ENCODE measurements at places on chromosomes 2 and 18. TPM values are rescaled to one million over a fixed set of nuclear protein-coding genes. Genes with fewer than 3 reads are reported as not detected.

DNA sequence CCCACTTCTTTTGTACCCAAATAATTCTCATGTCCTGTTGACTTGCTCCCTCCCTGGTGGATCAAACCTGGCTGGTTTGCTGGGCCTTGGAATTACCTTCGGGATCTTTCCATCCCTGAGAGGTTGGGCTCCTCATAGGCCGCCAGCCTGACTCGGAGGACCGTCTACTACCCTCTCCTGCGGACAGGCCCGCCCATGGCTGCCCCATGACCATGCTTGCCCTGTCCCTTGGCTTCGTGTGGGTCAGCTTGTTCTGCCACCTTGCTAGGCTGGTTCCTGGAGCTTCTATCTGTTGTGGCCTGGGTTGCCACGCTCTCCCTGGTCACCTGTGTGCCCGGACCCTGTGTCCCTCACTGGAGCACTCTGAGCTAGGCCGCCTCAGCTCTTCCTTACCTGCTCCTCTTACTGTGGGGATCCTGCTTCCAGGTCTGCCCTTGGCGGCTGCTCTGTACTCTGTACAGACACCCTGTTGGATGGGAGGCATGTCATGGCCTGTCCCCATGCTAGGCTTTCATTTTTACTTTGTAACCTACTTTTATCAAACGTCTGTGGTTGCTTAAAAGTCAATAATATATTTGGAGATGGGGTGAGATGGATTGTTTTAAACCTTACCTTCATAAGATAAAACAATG lies 29.7 kb upstream of the FHL2 start:
- H3K36me3 ChIP-seq: no peaks in the 10 kb centered on the region
- no peak overlapping the region for H3K4me3 ChIP-seq
- H3K27me3 ChIP-seq: no peaks in the 10 kb centered on the region
- peaks cover 8% of the 10 kb centered on the region for H3K4me1 ChIP-seq
- no peak overlapping the region for H3K27ac ChIP-seq

DNA sequence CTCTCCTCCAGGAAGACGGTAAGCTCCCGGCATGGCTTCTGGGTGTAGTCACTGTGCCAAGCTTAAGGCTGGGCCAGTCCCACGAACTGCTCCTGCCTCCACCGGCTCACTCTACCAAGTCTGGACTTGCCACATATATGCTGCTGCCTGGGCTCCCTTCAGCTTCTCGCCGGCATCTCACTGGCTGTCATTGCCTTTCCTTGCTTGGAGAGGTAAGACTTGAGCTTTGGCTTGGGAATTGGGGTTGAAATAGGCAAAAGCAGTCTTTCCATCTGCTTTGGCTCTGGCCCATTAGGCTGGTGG lies 481.0 kb downstream of the TGIF1 start:
- no peaks in the 10 kb centered on the region for H3K36me3 ChIP-seq
- no peak overlapping the region for H3K4me3 ChIP-seq
- no peaks in the 10 kb centered on the region for H3K4me1 ChIP-seq
- no peak overlapping the region for H3K27ac ChIP-seq

DNA sequence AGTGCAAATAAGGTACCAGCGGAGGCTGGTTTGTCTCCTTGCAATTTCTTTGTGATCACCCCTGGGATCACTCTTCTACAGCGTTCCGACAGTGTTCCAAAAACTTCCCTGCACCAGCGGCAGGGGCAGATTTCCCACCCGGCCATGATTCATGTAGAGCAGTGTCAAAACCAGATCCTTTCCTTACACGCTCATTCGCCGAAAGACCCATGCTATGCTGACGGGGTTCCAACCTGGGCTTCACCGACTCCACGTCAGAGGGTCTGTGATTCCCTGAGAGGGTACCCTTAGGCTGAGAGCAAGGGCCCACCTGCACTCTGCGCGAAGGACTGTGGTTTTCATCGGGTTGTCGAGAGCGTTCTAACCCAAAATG lies 423 bp upstream of the TTC27 start:
- H3K36me3 ChIP-seq: peaks cover 4% of the 10 kb centered on the region
- DNase-seq: no peak
- peak overlapping the region; percentile 93 for H3K4me3 ChIP-seq
- peak overlapping the region; percentile 94 for H3K27ac ChIP-seq
- peaks cover 13% of the 10 kb centered on the region for H3K27me3 ChIP-seq
- H3K4me1 ChIP-seq: peaks cover 9% of the 10 kb centered on the region

GRCh38 chr2:207226243-207226642 lies 60.5 kb upstream of the KLF7 start:
- H3K4me3 ChIP-seq: no peak overlapping the region
- H3K27ac ChIP-seq: no peak overlapping the region
- no peaks in the 10 kb centered on the region for H3K36me3 ChIP-seq
- H3K27me3 ChIP-seq: peaks cover 26% of the 10 kb centered on the region
- H3K4me1 ChIP-seq: peaks cover 5% of the 10 kb centered on the region

DNA sequence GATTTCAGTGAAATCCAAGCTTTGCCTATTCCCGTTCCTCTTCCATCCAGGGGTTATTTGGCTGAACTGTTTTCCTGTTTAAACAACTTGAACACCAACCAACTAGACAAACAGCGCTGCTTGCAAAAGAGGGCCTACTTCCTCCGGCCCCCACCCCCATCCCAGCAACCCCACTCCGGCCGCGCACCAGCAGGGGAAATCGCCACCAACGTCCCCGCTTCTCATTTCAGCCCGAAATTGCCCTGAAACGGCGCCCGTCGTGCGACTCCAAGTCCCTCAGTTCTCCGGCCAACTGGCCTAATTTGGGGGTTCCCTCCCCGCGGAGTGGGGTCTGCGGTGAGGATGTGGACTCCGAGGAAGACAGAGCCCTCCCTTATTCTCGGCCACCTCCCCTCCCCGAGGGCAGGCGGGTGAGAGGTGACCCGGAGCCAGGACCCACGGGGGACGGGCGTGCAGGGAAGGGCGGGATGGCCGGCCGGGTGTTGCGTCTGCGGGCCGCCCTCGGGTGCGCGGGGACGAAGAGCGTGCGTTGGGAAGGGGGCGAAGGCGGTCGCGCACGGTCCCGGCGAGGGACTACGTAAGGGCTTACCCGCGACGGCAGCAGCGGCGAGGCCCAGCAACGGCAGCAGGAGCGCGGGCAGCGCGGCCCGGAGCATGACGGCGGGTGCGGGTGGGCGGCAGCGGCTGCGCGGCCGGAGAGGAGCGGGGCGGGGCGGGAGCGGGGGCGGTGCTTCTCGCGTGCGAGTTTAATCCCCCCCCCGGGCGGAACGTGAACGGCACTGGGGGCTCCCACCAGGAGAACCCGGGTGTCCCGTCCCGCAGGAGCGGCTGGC lies at the start of gene CD302:
Gene CD302, minus strand, starts transcription at position 666 of the 833 bp plus-strand sequence. Its CDS starts 10 bp downstream, at position 656.
- DNase-seq: peak; percentile 50
- peak within 1 kb of the TSS; percentile 82 for H3K4me3 ChIP-seq
- peaks cover 19% of the 10 kb centered on the region for H3K4me1 ChIP-seq
- H3K27ac ChIP-seq: peak within 1 kb of the TSS; percentile 71
- H3K27me3 ChIP-seq: peaks cover 37% of the 10 kb centered on the region
- H3K36me3 ChIP-seq: no peaks in the 10 kb centered on the region

DNA sequence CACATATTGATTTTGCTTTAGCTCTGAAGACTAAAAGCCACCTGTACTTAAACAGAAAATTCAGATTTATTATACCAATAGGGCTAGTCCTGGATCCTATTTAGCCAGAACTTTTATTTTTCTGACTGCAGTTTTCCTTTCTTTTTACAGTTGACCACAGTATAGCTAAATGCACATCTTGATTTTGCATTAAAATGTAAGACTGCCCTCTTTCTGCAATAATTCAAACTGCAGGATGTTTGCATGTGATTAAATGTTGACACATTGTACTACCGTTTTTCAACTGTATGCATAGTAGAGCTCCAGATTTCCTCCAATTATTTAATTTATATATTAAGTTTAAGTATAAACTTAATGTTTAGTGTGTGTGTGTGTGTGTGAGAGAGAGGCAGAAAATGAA lies 1262.9 kb downstream of the SUCLG1 start:
- no peak for DNase-seq
- no peak overlapping the region for H3K4me3 ChIP-seq
- no peaks in the 10 kb centered on the region for H3K36me3 ChIP-seq

GRCh38 chr18:58578835-58579560 lies 49.9 kb downstream of the ALPK2 start:
- H3K4me1 ChIP-seq: peaks cover 9% of the 10 kb centered on the region
- H3K27ac ChIP-seq: no peak overlapping the region
- no peaks in the 10 kb centered on the region for H3K36me3 ChIP-seq
- no peak for DNase-seq

DNA sequence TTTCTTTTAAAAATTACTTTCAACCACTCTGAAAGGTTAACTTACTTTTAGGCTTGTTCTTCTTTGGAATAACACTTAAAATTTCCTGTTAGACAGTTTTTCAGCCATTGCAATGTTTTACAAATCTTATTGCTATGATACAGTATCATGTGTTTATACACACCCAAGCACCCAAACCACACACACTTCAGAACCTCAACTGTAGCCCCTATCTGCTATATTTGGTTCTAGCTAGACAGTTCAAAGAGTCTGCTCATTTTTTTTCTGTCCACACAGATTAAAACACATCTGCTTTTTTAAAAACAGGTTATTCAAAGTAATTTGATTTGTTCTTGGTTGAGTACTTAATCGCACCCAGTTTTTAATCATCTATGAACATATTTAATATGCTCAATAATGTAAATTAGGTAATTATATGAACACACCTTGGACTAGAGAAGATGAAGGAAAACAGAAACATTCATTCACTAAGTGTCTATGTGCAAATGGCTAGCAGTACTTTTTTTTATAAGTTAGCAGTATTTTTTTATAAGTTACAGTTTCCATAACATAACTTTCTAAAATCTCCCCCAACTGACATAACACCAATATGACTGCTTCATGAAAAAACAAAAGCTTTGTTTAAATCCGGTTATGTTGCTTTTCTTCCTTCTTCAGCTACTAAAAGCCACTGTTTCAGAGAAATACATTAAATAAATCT lies 17.6 kb downstream of the FBXO11 start:
- H3K36me3 ChIP-seq: peaks cover 14% of the 10 kb centered on the region
- peak overlapping the region; percentile 27 for H3K27ac ChIP-seq
- no peak for DNase-seq
- peaks cover 5% of the 10 kb centered on the region for H3K4me1 ChIP-seq

DNA sequence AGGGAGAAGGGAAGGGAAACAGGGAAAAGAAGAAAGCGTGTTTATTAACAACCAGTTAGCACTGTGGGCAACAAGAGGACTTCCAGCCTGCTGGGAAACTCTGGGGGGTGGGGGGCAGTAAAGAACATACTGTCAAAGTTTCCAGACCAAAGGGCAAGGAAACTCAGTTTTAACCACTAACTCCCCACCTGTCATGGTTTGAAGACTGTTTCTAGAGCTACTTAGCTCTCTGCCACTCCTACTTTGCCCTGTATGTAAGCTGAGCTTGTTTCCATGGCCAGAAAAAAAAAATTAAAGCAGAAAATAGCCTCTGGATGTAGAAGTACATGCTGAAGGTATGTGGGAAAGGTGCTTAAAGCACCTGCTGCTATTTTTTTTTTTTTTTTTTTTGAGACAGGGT lies 11.0 kb upstream of the PTPN2 start:
- no peaks in the 10 kb centered on the region for H3K4me1 ChIP-seq
- H3K4me3 ChIP-seq: no peak overlapping the region
- H3K27me3 ChIP-seq: peaks cover 3% of the 10 kb centered on the region
- H3K27ac ChIP-seq: no peak overlapping the region
- DNase-seq: no peak

GRCh38 chr2:205217004-205217403 lies 465.3 kb upstream of the NRP2 start:
- H3K27me3 ChIP-seq: no peaks in the 10 kb centered on the region
- peaks cover 5% of the 10 kb centered on the region for H3K4me1 ChIP-seq
- no peaks in the 10 kb centered on the region for H3K36me3 ChIP-seq
- DNase-seq: no peak
- no peak overlapping the region for H3K27ac ChIP-seq

Gene REG1B
- total RNA-seq: not detected

Gene DYSF
- total RNA-seq: 1.6 TPM

Gene CFAP210
- total RNA-seq: 1.2 TPM

Gene LTBP1
- 59.7 TPM for total RNA-seq

Gene PKP4
- total RNA-seq: 75.3 TPM

Gene SLC5A7
- 1.8 TPM for total RNA-seq

Data from progenitor cell of endocrine pancreas (in vitro differentiated cells).